T-helper 17 cell (primary cell): ENCODE measurements at places on chromosomes 3 and 15.

- DNase-seq = no peak
Measured at GRCh38 chr3:190009614-190010013, 111.1 kb downstream of the P3H2 start.

- no peak for DNase-seq
Measured at GRCh38 chr15:32679298-32679690, 37.8 kb downstream of the SCG5 start.

GRCh38 chr3:173932624-173933023, 535.1 kb downstream of the NLGN1 start:
- DNase-seq = no peak

- no peak for DNase-seq
Measured at GRCh38 chr15:75891895-75892294, 11.8 kb upstream of the FBXO22 start.

- no peak for DNase-seq
Measured at GRCh38 chr3:173003471-173003870, 137.6 kb downstream of the SPATA16 start.

GRCh38 chr3:48112813-48113212, 75.4 kb downstream of the CDC25A start:
- DNase-seq = no peak

DNA sequence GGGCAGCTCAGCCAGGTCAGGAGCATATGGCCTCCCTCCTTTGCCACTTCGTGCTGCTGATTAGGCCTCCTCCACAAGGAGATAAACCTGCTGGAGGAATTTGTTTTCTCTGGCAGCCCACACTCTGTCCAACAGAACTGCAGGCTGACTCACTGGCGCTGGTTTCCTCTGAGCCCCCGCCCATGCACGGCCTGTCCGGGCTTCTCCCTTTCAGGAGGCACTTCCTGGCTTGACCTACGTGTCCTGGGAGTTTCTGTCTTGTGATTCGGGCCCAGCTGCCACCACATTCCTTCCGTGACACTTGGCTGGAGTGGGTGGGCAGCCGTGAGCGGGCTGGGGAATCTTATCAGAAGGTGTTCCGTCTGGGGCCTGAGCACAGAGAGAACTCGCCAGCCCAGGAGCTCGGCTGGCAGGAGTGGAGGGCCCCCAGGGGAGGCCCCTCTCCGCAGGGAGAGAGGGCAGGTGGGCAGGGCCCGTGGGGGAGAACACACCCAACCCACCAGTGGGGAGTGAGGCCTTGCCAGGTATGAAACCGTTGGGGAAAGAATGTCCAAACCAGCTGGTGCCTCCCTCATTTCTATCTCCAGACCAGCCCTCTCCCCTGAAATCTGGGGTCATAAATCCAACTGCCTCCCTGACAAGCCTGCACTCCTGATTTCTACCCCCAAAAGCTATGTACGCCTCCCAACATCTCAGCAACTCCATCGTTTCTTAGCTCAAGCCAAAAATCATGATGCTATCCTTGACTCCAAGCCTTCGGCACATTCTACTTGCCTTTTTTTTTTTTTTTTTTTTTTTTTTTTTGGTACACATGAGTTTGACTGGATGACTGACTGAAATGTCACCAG, 110.6 kb upstream of the MEF2A start:
- no peak for DNase-seq

- DNase-seq = peak; percentile 61
Measured at GRCh38 chr15:20341901-20342600, 199.5 kb downstream of the GOLGA6L6 start.

- DNase-seq = no peak
Measured at GRCh38 chr3:57127891-57128518, 37.1 kb downstream of the IL17RD start.

GRCh38 chr3:40047406-40047805, 238.0 kb downstream of the MYRIP start:
- DNase-seq = no peak

DNA sequence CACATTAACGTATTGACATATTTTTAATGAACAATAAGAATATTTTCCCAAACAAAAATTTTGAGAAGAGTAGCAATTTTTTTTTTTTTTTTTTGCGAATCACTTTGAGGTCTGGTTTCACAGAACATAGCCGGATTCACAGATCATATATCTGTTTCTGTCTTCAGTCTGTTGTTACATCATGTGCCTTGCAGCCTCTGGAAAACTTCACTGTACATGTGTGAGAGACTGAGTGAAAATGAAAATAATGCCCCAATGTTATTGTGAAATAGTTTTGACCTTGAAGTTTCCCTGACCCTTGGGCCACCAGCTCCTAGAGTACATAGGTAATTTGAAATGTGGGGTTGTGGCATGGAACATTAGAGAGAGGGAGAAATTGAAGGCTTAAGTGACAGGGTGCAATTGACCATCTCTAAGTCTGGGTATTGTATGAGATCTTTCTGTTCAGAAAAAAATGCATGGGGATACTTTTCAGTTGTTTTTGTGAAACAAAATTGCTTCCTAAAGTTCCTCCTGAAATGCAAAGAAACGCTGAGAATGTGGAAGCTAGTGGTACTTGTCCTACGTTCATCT, 14.0 kb downstream of the ITPR1 start:
- DNase-seq = no peak

DNA sequence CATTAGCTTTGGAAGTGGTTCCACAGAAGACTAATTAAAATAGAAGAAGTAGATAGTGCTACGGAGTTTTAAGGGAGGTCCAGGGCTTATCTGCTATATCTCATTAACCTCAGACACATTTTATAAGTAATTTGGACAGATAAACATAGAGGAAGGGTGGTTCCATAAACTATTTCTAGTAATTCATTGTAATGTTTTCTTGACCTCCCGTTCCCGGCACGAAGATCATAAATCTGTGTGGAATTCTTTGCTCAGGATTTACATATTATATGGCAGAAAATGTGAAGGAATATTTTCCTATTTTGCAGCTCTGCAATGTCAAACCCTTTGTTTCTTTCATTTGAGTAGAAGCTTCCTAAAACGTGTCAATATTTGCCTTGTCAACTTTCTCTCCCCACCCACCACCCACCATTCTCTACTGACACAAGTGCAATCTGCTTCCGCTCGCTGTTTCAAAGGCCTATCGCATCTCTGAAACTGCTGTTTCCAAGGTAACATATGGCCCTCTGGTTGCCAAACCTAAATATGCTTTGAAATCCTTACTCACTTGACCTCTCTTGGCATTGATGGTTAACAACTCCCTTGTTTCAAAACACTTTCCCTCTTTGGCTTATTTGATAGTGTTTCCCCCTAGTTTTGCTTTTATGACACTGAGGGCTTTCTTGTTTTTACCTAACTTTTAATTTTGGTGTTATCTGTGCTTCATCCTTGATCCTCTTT, 21.4 kb upstream of the PLSCR5 start:
- no peak for DNase-seq

DNA sequence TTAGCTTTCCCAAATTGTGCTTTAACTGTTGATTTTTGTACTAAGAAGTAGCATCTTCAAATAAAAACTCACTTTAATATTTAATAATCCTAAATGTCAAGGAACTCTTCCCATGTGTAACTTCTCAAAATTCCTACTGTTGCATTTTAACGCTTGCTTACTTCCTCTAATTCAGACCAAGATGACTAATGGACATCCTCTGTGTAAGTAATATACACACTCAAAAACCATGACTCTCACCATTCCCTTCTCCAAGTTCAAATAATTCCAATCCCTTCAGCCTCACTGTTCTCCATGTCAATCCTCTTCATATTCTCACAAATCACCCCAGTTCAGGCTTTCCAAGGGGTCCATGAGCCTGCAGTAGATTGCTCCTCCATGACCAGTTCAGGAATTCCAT, 13.0 kb downstream of the MRPL46 start:
- DNase-seq = no peak

GRCh38 chr3:99720985-99721632, 82.7 kb downstream of the COL8A1 start:
- DNase-seq = no peak

- no peak for DNase-seq
Measured at GRCh38 chr3:121274411-121274810, 271.4 kb downstream of the POLQ start.

GRCh38 chr3:126811530-126811929, 107.5 kb downstream of the CHCHD6 start:
- DNase-seq = no peak

DNA sequence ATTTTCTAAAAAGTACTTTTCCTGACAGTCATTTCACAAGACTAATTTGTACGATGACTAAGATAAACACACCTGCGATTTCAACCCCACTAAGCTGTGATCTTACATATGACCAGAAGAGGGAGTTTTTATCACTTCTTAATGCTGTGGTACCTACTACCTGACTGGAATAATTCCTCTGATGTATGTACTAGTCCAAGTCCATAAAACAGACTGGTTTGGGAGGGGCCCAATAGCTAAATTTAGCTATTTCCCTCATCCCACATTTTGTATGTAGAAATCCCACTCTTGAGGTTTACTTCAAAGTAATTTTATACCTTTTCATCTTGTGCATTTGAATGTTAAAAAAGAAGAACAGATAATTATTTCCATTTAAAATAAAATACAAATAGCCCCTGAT, 49.7 kb upstream of the SCAANT1 start:
- DNase-seq = no peak

DNA sequence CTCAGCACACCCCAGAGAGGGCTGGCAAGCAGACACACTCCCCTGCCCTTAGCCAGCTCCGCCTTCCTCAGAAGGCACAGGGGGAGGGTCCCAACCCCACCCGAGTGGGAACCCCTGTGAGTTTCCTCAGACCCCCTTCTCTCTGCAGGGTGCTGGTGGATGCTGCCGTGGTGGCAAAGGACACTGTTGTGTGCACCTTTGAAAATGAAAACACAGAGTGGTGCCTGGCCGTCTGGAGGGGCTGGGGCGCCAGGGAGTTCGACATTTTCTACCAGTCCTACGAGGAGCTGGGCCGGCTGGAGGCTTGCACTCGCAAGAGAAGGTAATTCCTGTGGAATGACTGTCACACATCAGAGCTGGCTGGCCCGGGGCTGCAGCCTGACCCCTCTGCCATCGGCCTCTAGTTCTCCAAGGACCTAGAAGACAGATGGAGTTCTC, 149.4 kb downstream of the LRRK1 start:
- no peak for DNase-seq

GRCh38 chr3:133835418-133835743, 29.8 kb downstream of the SRPRB start:
- no peak for DNase-seq

GRCh38 chr15:39497016-39497758, 83.7 kb upstream of the THBS1 start:
- no peak for DNase-seq

GRCh38 chr15:65766422-65767263, 25.4 kb downstream of the DENND4A start:
- no peak for DNase-seq

- DNase-seq = peak; percentile 66
Measured at GRCh38 chr3:63863150-63864007, at the start of the genes ATXN7 and THOC7. Gene ATXN7, plus strand, starts transcription at chr3:63863867. Its CDS starts 48,732 bp downstream, at chr3:63912599. Gene THOC7, minus strand, starts transcription at chr3:63863805. Its CDS starts 15 bp downstream, at chr3:63863790.

DNA sequence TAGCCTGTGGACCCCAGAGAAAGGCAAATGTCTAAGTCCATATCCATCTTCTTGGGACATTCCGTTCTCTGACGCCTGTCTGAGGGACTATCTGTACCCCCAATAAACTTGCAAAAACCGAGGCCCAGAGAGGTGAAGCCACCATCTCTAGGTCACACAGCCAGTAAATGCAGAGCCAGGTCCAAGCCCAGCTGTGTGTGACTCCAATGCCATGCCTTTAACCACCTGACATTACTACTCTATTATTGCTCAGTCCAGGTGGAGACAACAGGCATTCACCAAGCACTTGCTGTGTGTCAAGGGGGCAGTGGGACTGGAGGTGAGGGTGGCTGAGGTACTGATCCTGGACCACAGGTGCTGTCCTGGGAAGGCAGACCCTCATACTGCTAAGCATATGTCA, 25.4 kb downstream of the CYP8B1 start:
- no peak for DNase-seq

GRCh38 chr3:146065573-146066006, 95.4 kb downstream of the PLOD2 start:
- DNase-seq = no peak

- DNase-seq = no peak
Measured at GRCh38 chr3:33808559-33808958, 10.1 kb downstream of the PDCD6IP start.

- DNase-seq = no peak
Measured at GRCh38 chr15:50134524-50135024, 15.5 kb upstream of the ATP8B4 start.

DNA sequence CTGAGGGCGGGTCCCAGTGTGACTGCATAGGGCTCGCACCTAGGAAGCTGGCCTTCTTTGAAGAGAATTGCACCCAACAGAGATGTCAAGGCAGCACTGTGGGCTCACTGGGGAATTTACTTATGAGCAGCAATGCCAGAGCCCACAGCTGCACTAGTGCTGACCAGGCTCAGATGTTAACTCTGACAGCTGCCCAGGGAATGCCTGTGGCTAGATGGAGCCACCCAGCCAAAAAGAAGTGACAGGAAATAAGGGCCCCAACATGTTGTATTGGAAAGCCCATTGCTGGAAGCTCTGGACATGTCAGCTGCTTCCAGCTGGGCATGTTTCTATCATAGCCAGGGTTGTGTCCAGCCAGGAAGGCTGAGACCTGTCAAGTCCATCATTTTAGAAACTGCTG, 90.9 kb upstream of the ZNF280D start:
- no peak for DNase-seq

DNA sequence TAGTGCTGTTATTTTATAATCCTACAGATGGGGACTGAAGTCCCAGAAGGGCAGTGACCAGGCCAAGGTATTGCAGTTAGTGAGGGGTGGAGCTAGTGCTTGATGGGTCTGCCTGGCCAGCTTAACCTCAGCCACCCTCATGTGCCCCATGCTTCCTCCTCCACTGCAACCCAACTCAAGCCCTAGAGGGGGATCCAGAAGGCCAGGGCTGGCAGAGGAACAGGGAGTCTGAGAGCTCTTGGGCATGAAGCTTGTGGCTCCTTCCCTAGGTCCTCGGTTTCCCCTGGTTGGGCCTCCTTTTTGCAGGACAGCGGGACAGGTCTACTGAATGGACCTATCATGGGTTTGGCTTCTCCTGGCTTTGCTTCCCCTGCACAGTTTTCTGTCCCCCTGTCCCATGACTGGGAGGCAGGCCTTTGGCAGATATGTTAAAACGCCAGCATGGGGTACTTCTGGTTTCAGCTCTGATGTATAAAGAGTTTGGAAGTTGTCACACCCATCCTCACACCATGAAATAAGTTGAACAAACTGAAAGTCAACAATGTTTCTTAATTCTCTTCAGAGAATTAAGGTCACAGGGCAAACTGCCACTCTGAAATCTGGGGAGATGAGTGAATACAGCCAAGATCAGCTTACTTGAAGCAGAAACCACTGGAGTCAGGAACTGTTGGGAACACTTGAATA, 103.3 kb downstream of the SMAD6 start:
- DNase-seq = no peak
